CD4-positive, alpha-beta T cell treated with Interleukin-2 at 100 ng/mL for 4 hours (primary cell): ENCODE measurements at places on chromosomes 2 and 18.

- DNase-seq, result no peak
These were observed 140.4 kb downstream of the CTIF start for GRCh38 chr18:48679236-48679635.

- peak; percentile 53 for DNase-seq
These were observed 89.2 kb downstream of the ZNF516 start for GRCh38 chr18:76405681-76406356.

DNA sequence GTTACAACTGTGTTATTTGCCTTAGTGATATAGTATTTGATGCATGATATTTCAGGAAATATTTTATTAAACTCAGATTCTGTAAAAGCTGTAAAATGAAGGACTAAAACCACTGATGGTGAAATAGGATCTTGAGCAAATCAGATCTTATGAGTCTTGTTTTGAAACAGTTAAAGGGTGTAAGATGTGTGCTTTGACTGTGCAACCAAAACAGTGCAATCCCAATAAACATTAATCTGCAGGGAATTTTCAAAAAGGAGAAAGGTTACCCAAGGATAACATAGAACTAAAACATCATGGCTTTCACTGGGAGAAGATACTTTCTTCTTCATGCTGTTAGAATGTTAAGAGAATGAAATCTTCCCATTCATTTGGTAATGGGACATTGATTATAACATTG lies 378.7 kb downstream of the PARD3B start:
- DNase-seq, result no peak

GRCh38 chr2:72040629-72041571 lies 106.8 kb downstream of the CYP26B1 start:
- DNase-seq, result no peak

DNA sequence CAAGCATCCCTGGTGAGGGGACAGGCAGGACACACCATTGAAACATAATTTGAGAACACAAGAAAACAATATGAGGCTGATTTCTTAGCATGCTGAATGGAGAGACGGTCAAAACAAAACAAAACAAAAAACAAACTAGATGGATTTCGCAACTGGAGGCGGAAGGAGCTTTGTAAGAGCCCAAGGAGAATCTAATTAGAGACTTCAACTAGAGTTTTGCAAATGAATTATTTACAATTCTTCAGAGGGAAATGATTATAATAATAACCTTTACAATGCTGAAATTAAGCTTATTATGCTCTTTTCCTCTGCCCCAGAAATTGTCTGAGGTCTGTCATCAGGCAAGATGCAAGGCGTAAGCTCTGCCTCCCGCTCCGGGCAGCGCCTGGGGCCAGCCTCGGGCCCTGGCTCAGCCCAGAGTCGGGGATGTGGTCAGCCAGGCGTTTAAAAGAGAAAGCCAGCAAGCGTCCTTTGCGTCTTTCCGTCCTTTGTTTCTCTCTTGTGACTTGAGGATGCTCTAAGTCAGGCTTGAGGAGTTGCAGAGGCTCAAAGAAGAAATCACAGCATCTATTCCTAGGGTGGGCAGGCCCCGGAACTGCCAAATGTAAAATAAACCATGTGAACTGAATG lies 139.6 kb downstream of the TWIST2 start:
- no peak for DNase-seq
